ENCODE measurements at places on chromosomes 3 and 15. TPM values are rescaled to one million over a fixed set of nuclear protein-coding genes. Genes with fewer than 3 reads are reported as not detected.

HHATL gene
- not detected for total RNA-seq

CFAP91 gene
- total RNA-seq: 0.45 TPM

LRRIQ4 gene
- total RNA-seq: not detected

CPN2 gene
- not detected for total RNA-seq

CGNL1 gene
- total RNA-seq: 20.9 TPM

ADAMTSL3 gene
- total RNA-seq: 4.9 TPM

ANKRD63 gene
- total RNA-seq: 0.09 TPM

ACP3 gene
- not detected for total RNA-seq

CALML4 gene
- total RNA-seq: 3.0 TPM

SELENOS gene
- 69.5 TPM for total RNA-seq

TAGLN3 gene
- not detected for total RNA-seq

IQCF5 gene
- total RNA-seq: not detected

KNL1 gene
- 8.2 TPM for total RNA-seq

PP2D1 gene
- not detected for total RNA-seq

CCR9 gene
- not detected for total RNA-seq

CHRNA3 gene
- not detected for total RNA-seq

IP6K2 gene
- total RNA-seq: 55.1 TPM

AADACL2 gene
- not detected for total RNA-seq

GJD2 gene
- total RNA-seq: not detected

SH2D7 gene
- total RNA-seq: not detected

SYNPR gene
- not detected for total RNA-seq

BSN gene
- under 0.01 TPM for total RNA-seq

UACA gene
- 105 TPM for total RNA-seq

DPH6 gene
- total RNA-seq: 12.2 TPM

HHLA2 gene
- total RNA-seq: not detected

TGM4 gene
- total RNA-seq: 0.09 TPM

CSPG4 gene
- under 0.01 TPM for total RNA-seq

FGD5 gene
- 82.4 TPM for total RNA-seq

CHRNB4 gene
- total RNA-seq: not detected

AKAP13 gene
- 74.4 TPM for total RNA-seq

BOC gene
- total RNA-seq: 0.09 TPM

PARP15 gene
- total RNA-seq: 0.18 TPM

PLSCR5 gene
- not detected for total RNA-seq

SPINK8 gene
- not detected for total RNA-seq

C3orf22 gene
- total RNA-seq: not detected

GLDN gene
- 0.09 TPM for total RNA-seq

ZCWPW2 gene
- 0.18 TPM for total RNA-seq

Measured in endothelial cell of coronary artery (primary cell).